ENCODE measurements at places on chromosomes 1 and 21.

GRCh38 chr1:54973205-54973921, 7.1 kb upstream of the TMEM61 start:
- no peak for DNase-seq

GRCh38 chr1:21579791-21580190, 70.6 kb downstream of the ALPL start:
- no peak for DNase-seq

GRCh38 chr1:30880678-30881318, 27.8 kb downstream of the SDC3 start:
- DNase-seq, result no peak

DNA sequence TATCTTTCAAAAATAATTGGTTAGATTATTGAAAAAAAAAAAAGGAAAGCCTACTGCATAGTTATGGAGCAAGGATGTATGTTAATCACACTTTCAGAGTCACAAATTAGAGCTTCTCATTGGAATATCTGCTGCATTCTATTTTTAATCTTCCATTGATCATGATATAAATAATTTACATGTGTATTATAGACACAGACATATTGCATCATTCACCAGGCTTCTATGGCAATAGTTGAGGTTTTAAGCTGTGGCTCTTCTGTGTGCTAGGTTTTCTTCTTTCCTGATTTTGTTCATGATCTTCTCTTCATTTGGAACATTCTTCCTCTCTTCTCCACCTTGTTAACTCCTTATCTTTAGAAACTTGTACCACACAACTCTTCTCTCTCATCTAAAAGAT, 123.2 kb upstream of the HMCN1 start:
- no peak for DNase-seq

Data from anterior cingulate cortex (tissue), 58 donors.